AG09319 (cell line): ENCODE measurements at places on chromosomes 2 and 18.

GRCh38 chr2:201779901-201780673, 646 bp downstream of the ALS2 start:
- no peak for DNase-seq

- no peak for DNase-seq
Measured at GRCh38 chr2:79830501-79830900, 317.6 kb downstream of the CTNNA2 start.

- DNase-seq, result no peak
Measured at GRCh38 chr18:46130061-46130460, 25.9 kb downstream of the HAUS1 start.

GRCh38 chr2:178006710-178007109, 65.9 kb downstream of the PDE11A start:
- DNase-seq, result no peak

DNA sequence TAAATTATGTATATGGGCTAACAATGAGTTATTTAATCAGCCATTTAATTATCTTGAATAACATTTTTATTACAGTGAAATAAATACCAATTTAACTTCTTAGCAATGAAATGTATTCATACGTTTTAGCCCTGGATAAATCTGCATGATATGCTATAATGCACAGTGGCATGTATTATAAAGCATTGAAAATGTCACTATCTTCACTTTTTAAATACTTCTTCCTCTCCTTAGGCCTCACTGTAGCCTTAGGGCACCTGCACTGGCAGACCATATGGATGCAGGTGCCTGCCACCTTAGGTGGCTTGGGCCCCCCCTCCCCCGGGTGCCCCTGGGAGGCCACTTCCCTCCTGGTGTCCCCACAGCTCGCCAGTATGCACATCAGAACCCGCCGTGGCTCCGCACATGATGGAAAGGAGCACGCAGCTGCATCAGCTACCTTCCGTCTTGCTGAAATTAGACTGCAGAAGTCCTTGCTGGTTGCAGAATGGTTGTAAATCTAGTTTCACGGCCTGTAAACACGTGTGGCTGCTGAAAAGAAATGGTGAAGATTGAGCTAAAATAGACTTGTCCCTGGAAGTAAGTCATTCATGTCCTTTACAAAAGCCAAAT, 56.7 kb downstream of the ADI1 start:
- DNase-seq, result no peak

DNA sequence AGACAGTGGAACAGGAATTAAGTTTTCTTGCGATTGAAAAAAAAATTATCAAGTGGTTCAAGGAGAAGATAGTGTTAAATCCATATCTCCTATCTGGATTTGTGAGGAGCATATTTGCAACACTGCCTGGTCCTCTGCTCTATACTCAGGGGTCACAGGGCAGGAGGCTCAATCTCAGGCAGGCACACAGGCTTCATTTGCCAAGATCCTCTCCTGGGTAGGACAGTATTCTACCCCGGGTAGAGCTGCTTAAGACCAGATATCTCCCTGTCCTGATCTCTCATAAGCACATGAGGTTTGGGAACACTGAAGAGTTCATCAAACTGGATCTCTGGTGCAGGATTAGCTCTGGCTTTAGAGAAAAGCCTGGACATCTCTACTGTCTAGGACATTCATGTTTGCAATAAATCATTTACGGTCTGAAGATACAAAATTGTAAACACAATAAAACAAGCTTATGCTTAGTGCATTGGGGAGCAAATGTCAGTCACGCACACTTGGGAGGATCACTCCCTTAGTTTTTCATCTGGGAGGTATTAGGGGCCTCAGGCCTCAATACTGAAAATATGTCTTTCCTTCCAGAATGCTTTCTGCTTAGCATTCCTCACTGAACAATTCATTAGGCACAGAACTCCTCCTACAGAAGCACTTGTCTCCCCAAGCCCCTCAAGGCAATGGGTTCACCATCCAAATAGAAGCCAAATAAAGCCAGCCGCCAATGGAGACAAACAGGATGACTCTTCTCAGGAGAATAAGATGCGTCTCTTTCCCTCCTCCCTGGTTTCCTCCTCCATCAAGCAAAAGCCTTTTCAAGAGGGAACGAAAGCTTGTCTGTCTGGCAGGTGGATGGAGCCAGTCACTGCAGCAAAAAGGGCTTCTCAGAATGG, 34.1 kb upstream of the LCLAT1 start:
- no peak for DNase-seq

DNA sequence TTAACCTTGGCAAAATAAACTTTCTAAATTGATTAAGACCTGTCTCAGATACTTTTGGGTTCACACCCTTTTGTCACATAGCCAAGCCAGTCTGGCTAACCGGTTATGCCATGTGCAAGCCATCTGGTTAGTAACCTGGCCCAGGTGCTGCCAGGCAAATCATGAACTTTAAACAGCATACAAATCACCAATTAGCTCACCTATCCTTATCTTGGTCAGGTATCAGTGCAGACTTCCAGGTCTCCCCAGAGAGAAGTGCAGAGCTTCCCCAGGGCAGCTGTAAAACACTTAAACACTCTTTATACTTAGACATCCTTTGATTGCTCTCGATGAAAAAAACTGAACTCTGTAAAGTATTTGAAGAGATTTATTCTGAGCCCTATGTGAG, 14.9 kb upstream of the MC5R start:
- no peak for DNase-seq

- no peak for DNase-seq
Measured at GRCh38 chr2:169768262-169768995, 30.2 kb upstream of the SSB start.

- no peak for DNase-seq
Measured at GRCh38 chr2:150587547-150588505, 100.4 kb upstream of the RND3 start.

DNA sequence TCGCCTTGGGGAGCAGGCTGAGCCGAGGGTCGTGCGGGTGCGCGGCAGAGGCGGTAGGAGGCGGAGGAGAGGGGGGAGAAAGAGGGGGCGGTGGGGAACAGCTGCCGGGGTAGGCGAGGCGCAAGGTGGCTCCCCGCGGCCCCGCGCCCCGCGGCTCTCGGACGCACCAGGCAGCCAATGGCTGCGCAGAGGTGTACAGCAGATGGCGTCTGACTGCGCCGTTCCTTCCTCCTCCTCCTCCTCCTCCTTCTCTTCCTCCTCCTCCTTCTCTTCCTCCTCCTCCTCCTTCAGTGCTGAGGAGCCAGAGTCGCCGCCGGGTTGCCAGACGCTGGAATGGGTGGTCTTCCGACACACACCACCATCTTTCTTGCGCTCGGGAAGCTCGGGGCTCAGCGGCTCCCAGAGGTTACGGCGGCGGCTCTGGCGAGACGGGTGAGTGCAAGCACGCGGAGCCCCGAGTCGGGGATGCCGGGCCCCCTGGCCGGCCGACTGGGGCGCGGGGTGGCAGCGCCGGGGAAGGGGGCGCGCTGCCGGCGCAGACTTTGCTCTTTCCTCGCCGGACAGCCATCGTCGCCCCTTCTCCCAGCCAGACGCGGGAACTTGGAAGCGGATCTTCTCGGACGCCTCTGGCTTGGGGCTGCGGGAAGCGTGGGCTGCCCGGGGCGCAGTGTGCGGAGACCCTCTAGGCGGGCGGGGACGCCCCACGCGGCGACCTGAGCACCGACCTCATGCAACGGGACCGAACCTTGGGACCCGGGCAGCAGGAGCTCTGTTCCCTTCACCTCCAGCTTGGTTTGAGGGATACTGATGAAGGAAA, at the start of gene THSD7B:
Gene THSD7B (plus strand): TSS at position 290 of the 817 bp plus-strand sequence. CDS start 116,634 bp downstream, outside the sequence.
- no peak for DNase-seq

DNA sequence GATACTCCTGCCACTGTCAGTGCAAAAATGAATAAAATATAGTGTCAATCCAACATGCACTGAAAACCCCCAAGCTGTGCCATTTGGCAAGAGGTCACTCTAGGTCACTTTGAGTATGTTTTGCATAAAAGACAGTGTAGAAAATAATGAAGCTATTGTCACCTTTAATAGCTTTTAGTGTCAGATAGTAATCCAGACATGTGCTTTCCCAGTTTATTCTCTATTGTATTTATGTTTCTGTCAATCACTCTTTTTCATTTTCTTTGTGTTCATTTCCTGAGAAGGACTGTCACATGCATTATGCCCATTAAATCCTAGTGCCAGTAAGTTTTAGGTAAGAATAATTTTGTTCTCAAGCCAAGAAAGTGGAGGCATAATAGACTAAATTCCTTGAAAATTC, 1073.9 kb upstream of the CDH2 start:
- no peak for DNase-seq

DNA sequence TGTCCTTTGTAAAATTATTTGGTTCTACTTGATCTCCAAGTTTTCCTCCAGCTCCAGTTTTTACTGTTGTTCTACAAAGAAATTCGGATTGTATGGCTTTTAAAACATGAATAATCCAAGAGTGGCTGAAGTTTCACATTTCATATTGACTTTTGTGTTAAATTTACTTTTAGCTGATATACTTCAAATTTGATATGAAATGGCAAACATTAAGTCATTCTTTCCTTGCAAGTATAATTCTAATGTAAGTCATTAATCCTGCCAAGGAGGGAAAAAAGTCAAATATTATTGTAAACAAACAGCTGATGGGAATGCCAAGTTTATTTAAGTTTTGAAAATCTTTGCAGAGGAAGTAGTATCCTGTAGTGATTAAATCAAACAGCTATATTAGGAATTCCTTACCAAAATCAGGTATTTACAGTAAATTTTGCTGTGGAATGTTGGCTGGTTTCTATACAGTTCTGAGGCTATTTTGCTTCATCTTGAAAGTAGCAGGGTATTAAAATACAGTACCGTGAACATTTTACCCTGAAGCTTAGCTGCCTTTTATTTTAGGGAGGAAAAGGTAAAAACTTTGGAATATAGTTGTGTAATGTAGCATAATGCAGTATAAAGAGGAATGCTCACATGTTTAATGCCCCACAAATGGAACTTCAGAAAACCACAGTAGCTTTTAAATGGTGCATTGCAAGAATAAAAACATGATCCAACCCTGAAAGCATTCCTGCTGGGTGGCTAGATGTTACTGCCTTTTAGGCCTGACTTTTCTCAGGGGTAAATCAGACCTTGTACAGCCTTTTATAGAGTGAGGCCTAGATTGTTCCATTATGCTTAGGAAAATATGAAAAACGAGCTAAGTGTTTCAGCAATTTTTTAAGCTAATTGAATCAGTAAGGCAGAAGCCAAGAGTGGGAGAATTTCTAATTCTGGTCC, 62.7 kb upstream of the NT5C1B start:
- peak; percentile 4 for DNase-seq

DNA sequence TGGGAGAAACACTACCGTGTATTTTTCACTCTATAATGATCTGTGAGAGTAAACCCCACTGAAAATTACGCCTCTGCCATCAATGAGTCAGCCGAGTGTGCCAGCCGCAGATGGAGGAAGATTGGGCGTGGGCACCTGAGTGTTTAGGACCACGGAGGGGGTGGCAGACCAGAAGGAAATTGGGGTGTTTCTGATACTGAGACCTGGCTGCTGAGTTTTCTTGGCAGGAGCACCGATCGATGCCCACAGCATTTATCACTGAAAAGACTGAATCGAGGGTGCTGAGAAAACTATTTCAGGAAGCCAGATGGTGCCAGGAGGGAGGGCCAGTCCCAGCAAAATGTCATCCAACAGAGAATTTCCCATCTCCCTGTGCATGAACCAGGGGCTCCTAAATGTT, 91.9 kb upstream of the TPO start:
- no peak for DNase-seq

DNA sequence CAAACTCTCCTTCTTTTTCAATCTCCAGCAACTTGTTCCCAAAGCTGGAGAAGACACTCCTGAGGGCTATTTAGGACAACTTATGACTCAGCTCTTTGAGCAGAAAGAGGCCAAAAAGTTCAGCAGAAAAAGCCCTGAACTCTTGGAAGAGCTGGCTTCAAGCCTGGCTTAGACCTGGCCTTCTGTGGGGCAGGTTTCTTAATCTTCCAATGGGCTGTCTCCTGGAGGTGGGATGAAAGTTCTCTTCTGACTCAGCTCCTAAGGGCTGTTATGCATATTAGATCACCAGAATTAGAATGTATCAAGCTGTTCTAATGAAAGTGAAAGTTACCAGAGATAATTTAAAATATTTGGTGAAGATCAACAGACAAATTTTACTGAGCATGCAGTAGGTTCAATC, 129.4 kb downstream of the RAD51AP2 start:
- DNase-seq, result no peak

GRCh38 chr2:177059293-177059692, 153.3 kb upstream of the HNRNPA3 start:
- DNase-seq, result no peak

DNA sequence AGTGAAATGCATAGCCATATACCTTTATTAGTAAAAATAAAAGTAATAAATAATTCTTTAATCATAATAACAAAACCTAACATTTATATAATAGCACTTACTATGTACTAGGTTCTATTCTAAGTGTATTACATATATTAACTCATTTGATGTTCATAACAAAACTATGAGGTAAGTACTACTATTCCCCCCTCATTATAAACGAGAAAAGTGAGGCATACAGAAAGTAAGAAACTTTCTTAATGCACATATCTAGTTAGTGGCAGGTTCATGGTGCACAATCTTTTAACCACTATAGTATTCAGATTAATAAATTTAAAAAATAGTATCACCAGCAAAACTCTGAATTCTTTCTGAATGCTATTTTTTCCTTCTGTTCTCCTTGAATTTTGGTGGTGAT, 27.5 kb downstream of the TRPM8 start:
- DNase-seq, result no peak

- DNase-seq, result peak; percentile 82
Measured at GRCh38 chr2:197705121-197705911, at the start of gene MARS2. Gene MARS2 (plus strand): TSS chr2:197705369. CDS start chr2:197705406, 37 bp downstream.
